ENCODE measurements at places on chromosomes 16 and 17. TPM values are rescaled to one million over a fixed set of nuclear protein-coding genes. Genes with fewer than 3 reads are reported as not detected.

CCL3 gene
- 2.9 TPM for polyA plus RNA-seq

HLF gene
- polyA plus RNA-seq, result 3.9 TPM

ADAM11 gene
- 1.9 TPM for polyA plus RNA-seq

APOBR gene
- 0.48 TPM for polyA plus RNA-seq

SLFN13 gene
- polyA plus RNA-seq, result 24.4 TPM

- no peak for DNase-seq
Measured at GRCh38 chr16:22427556-22427955, 53.1 kb upstream of the CDR2 start.

DNA sequence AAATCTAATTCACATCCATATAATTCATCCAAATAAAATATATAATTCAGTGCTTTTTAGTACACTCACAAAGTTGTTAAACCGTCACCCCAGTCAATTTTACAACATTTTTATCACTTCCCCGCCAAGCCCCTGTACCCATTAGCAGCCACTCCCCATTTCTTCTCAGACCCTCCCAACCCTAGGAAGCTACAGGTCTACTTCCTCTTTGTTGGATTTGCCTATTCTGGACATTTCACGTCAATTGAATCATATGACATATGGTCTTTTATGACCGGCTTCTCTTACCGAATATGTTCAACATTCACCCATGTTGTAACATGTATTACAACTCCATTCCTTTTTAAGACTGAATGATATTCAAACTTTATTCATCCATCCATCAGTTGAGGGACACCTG lies 19.9 kb upstream of the MLKL start:
- no peak for DNase-seq

GRCh38 chr17:21394265-21394664 lies 18.1 kb downstream of the KCNJ12 start:
- no peak for DNase-seq

- no peak for DNase-seq
Measured at GRCh38 chr16:27408012-27408601, 6.1 kb downstream of the IL21R start.

- no peak for DNase-seq
Measured at GRCh38 chr17:36650096-36650775, 48.9 kb downstream of the MRM1 start.

DNA sequence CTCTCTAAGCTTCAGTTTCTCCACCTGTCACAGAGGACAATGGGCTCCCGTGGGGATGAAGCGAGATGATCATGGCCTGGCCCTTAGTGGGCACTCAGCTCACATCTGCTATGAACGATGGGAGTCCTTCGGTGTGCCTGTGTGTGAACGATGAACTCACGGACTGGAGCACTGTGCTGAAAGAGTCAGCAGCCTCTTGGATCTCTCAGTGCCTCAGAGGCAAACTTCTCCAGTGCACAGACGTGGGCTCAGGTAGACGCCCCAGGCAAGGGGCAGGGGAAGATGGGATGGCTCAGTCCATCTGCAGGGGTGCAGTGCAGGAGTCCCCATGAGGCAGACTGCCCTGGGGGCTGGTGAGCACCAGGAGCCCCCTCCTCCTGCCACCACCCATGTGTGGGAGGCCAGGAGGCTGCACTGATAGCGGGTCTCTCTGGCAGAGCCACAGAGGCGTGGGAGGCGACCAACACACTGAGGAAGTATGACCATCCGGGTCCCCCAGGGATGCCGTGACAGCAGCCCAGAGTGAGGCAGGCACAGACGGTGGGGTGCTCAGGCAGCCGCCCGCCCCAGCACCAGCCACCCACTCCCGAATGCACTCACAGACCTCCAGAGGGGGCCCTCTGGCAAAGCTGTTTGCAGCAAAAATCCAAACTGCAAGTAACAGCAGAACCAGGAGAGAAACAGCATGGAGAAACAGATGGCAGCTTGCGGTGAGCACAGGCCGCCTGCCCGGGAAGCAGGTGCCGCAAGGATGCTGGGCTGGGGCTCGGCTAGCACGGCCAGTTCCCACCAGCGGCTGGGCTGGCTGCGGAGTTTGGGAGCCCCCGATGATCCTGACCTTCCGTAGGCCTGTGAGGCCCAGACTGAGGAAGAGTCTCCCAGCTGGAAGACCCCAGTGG lies 82.7 kb downstream of the RPH3AL start:
- no peak for DNase-seq

GRCh38 chr17:39600997-39601597 lies 6.6 kb downstream of the NEUROD2 start:
- DNase-seq, result no peak

- DNase-seq, result no peak
Measured at GRCh38 chr16:87490096-87490798, 2.6 kb downstream of the ZCCHC14 start.

DNA sequence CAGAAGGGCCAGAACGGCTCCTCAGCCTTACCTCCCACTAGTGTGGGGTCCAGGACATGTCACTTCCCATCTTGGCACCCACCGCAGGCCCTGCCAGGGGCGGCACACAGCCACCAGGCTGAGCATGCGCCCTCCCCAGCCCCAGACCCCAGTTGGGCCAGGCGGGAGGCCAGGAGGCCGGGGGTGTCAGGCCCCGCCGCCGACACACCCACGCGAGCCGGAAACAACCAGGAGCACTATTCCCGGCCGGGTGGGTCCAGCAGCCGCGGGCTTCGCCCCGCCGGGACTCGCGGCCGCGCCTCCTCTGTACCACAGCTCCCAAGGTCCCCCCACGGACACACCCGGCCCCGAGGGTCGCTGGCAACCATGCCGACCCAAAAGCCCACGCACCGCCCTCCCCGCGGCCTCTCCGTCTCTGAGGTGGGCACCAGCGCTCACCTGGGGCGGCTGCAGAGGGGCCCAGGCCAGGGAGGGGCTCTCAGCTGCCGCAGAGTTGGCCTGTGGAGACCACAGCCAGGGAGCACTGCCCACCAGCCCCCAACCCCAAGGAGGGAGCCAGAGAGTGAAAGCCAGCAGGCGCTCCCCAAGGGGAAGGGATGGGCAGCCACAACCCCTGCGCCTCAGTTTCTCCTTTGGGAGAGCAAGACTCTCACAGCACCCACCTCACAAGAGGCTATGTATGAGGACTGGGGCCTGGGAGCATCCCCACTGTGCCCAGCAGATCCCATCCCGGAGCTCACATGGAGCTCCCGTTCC lies 18.0 kb downstream of the B9D1 start:
- no peak for DNase-seq

DNA sequence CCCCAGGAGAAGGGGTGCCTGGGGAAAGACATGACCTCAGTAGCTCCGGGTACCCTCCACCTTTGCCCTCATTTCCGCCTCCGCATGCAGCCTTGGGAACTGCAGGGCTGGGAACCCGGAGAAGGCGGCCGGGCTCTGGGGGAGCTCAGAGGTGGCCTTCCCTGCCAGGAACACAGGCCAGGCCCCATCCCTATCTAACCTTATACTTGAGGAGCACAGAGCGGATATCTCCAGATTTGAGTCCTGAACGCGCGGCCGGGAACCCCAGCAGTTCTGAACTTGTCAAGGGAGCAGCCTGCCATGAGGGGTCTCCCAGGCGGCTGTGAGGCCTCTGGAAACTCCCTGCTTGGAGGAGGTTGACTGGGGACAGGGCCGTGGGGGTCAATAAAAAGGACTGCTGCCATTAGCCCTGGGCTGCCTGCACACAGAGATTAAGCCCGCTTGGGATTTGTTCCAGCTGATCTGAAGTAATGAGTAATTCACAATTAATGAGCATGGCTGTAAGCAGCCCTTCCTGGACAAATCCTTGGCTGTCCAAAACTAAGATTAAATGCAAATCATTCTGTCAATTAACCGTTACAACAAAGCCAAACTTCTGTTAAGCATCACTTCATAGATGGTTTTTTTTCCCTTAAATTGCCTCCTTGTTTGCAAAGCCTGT lies 26.3 kb upstream of the METRNL start:
- DNase-seq, result no peak

DNA sequence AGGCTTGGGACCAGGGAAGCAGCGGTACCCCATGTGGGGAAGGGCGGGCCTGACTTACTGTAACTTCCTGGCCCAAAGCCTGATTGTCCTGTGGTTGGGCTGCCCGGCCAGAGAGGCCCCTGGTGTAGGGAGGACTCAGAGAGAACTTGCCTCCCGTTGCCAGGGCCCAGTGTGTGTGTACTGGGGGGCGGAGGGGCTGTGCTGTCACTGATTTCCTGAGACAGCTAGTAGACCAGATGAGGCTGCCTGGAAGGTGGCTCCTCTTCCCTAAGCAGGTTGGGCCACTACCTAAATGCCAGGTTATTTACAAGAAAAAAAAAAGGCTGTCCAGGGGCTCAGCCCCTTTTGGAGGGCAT lies 16.7 kb downstream of the SOCS3 start:
- no peak for DNase-seq

- DNase-seq, result no peak
Measured at GRCh38 chr16:189604-190186, 9.4 kb downstream of the HBQ1 start.

DNA sequence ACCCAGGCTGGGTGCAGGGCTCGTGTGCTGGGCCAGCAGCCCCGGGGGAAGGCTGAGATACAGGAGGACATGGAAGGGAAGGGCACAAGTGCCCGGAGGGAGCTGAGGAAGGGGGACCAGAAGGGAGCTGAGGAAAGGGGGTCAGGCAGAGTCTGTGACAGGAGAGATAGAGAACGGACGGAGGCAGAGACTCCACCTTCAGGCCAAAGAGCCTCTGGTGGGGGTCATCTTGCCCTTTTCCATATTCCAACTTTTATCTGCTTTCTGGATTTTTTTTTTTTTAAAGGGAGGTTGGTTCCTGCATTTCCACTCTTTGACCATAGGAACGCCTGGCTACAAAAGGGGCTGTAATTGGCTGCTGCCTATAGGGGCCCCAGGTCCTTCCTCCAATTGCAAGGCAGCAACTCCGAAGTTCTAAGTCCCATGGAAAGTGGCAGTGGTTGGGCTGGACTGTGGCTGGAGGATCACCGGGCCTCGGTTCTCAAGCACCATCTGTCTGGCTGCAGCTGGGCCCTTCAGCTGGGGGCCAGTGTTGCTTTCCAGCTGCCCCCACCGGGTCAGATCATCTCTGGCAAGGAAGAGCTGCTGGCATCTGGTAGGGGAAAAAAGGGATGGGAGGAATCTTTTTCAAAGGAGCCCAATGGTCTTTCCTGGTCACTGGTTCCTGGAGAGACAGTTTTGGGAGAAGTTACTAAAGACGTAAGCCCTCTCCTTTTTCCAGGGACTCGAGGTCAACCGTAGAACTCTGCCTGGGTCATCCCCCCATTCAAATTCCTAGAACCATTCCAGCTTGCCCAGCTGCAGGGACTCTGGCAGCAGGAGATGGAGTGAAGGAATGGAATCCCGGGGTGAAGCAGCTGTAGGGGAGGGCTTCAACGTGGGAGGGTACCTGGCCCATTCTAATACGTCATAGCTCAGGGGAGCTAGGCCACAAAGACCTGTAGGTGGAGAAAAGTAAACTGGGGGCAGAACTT lies 13.1 kb upstream of the MRPS23 start:
- DNase-seq, result no peak

DNA sequence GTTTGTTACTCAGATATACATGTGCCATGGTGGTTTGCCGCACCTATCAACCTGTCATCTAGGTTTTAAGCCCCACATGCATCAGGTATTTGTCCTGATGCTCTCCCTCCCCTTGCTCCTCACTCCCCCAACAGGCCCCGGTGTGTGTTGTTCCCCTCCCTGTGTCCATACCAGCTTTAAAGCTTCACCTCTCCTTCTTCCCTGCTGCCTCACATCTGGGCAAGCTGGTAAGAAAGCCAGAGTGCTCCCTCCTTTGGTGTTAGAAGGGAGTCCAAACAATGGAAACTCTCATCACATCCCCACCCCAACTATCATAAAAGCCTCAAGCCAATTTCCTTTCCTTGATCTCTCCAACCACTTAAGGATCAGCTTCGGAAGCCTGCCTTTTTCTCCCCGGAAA lies 1115.6 kb upstream of the GOT2 start:
- no peak for DNase-seq

DNA sequence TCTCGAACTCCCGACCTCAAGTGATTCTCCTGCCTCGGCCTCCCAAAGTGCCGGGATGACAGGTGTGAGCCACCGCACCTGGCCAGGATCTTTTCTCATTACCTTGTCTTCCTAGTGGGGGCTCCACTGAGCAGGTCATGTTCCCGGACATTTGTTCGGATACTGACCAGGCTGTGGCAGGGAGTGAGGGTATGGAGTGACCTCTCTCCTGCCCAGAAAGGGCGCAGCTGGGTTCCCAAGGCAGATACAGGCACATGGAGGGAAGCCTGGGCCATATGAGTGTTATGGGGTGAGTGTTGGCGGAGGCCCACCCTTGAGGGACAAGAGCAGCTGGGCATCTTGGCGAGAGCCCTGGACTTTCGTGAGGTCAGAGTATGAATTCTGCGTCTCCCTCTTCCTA lies 5.5 kb downstream of the SERPINF1 start:
- DNase-seq, result no peak

DNA sequence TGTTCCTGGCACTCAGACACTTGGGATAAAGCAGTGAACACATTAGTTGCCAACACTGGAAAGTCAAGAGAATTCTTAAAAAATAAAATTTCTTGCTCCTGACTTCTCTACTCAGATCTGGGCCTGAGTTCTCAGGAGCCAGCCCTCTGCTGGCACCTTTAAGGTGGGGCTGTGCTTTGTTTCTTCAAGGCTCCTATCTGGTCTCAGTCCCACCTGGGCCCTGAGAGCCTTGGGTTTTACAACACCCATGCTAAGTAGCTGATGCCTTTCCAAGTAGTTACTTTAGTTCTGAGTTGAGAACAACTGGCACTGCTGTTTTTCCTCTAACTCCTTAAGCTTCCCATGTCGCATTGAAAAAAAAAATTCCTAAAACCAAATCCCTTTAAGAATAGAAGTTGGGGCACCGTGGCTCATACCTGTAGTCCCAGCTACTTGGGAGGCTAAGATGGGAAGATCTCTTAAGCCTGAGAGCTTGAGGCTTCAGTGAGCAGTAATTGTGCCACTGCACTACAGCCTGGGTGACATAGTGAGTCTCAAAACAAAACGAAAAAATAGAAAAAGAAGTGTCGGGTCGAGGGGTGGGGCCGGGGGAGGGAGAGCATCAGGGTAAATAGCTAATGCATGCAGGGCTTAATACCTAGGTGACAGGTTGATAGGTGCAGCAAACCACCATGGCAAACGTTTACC lies 16.6 kb downstream of the CHAD start:
- no peak for DNase-seq

- DNase-seq, result no peak
Measured at GRCh38 chr17:81863833-81864768, 3.8 kb upstream of the P4HB start.

DNA sequence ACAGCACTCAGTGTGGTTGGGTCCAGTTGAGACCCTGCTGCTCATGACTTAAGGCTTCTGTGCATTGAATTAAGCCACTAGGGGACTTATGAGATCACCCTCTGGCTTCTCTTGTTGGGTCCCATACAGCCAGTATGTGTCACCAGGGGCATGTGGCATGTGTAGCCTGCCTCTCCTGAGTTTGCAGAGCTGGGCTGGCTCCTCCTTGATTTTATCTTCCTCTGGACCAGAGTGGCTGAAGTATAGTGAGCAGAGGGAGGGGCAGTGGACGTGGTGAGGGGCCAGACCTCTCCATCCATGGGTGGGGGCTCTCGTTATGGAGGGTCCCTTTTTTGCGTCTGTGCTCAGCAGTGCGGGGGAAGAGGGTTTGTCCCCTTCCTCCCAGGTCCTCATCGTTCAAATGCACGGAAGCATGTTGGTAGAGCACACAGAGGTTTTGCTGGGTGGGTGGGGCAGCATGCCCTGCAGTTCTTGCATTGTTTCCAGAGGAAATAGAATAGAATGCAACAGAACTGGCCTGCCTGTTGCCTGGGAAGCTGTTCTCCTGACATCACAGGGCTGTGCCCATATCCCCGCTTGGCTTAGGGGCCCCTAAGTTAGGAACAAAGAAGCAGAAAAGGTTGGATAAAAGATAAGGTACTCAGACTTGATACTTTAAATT lies 77.4 kb downstream of the SPECC1 start:
- no peak for DNase-seq
